ENCODE measurements at places on chromosomes 1 and 21.

DNA sequence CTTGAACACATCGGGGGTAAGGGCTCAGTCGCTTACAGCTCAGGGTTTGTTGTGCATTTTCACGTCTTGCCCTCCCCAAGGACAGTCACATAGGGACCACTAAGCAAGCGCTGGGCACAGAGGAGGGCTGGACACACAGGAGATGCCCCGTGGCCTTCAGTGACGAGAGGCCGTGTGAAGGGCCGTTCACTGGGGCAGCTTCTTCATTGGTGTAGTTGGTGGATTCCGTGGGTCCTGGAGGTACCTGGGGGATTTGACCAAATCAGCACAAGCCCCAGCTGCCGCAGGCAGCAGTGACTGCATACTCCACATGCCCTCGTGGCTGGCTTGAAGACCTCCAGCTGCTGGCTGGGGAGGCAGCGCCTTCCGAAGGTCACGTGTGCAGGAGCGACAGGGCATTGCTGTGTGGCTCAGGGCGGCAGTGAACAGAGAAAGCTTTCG, 100.8 kb upstream of the C1orf174 start:
- peak; percentile 55 for DNase-seq

DNA sequence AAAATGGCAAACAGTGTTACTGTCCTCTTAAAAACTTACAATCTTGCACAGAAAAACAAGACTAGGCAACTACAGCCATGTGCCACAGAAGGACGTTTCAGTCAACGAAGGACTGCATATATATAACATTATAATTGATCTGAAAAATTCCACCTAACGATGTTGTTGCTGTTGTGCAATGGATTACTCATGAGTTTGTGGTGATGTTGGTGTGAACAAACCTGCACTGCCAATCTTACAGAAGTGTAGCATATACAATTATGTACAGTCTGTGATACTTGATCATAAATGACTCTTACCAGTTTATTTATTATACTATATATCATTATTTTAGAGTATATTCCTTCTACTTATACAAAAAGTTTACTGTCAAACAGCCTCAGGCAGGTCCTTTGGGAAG, 6.8 kb upstream of the VAMP4 start:
- DNase-seq = no peak

GRCh38 chr1:54928327-54928726, 41.3 kb upstream of the DHCR24 start:
- no peak for DNase-seq

DNA sequence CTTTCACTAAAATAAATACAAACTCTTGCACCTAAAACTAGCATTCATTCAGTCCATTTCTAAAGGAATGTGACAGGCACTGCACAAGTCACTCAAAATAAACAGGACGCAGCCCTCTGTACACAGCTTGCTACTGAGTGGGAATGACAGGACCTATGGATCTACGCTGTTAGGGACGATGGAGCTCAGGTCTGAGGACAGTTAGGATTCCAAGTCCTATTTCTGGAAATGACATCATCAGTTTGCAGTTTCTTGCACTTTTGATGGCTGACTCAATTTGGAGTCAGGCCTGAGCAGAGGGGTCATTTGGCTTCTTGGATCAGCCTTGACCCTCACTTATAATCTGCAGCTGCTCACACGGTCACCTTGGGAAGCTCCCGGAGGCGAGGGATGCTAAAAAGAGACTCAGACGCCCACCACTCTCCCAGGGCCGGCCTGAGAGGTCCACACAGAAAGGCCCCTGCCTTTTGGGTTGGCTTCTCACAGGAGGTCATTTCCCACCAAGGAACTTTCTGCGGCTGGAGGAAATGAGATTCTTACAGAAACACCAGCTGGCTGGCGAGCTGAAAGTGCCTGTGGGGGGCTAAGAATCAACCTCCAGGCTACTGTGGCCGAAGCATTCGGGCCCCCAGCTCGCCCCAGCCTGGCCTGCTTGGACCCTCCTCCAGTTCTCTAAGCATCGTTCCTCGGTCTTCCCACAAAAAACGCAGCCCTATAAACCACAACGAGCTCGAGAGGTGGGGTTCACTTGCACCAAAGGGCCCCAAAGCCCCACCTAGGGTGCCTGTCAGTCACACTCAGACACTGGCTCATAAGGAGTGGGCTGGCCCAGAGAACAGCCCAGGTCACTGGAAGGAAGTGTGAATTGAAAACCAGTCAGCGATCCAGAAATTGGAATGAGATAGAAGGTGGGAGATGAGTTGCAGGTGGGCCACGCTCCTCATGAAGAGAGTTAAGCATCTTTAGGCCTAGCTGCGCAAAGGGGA, 8.9 kb upstream of the PDE9A start:
- DNase-seq = no peak

GRCh38 chr1:222820171-222820712, 5.4 kb downstream of the DISP1 start:
- DNase-seq = no peak

DNA sequence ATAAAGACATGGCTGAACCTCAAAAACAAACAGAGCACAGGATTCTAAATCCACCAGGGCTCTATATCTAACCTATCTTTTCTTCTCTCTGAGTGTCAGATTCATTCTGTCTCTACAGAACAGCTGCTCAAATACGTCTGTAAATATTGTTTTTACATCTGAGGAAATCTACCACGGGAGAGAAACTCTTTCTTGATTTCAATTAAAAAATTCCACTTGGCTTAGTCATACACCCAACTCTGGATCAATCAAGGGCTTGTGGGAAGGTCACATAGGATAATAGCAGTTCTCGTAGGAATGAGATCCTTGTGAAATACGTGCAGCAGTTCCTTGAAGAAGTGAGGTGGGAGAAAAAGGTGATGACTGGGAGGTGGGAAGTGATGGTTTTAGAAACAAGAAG, 1355.7 kb upstream of the ADGRL2 start:
- no peak for DNase-seq

GRCh38 chr21:39631842-39632562, 19.3 kb downstream of the B3GALT5 start:
- DNase-seq = no peak

GRCh38 chr1:226628612-226629155, 80.1 kb downstream of the STUM start:
- peak; percentile 45 for DNase-seq

- DNase-seq = peak; percentile 8
These were observed 34.8 kb downstream of the VWA5B1 start for GRCh38 chr1:20325407-20325843.

DNA sequence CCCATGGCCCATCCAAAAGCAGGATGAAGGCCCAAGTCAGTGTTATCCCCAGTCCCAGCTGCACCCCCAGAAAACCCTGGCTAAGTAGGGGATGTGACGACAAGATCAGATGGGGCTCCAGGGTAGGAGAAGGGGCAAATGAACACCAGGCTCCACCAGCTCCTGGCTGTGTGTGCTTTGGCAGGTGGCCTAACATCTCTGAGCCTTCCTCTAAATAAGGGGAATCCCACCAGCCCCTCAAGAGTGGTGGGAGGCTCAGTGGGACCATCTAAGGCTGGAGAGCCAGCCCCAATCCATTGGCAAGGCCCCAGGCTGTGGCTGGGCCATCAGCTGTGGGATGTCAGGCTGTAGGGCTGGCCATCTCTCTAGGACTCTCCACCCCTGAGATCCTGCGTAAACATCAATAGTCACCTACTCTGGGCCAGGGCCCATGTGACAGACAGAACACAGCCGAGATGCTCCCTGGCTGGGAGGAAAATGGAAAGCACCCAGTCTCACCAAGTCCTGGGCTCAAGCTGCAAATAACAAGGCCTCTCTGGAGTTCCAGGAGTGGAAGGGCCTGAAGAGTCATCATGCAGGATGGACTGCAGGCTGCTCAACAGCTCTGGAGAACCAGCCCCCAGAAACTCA, 7.5 kb downstream of the SDC3 start:
- no peak for DNase-seq

- no peak for DNase-seq
These were observed 35.4 kb upstream of the FGGY start for GRCh38 chr1:59261537-59261936.

DNA sequence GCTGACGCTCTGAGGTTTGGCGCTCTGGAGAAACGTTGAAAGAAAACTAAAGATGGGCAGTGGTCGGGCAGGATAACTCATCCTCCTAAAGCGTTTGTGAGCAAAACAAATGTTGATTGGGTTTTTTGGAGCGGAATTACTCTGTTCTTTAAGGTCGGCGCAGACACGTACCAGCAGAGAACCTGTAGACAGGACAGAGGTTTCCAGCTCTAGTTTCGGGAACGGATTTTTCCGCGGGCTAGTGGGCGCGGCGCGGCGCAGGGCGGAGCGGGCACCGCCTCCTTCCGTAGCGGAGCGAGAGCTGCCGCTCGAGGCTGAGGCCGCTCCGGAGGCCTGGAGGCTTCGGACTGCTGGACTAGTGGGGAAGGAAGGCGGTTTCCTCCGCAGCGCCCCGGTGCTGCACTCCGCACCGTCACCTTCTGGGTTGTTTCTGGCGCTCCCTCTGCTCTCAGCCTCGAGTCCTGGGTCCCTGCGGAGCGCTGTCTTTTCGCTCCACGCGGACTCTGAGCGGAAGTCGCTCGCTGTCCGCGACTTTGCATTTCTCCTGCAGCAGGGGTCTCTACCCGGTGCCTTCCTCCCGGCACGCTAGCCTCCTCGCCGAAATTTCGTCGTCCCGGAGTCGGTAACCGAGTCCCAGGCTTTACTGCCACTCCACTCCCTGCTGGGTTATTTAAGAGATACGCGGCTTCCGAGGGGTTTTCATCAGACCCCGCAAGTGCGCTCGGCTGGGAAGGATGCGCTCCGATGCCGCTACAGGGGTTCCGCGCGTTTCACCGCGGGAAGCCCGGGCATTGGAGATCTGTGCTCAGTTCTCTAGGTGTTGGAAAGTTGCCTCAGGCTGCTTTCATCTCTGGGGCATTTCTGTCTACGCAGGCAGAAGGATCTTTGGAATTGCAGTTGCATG, 7.0 kb downstream of the FOXD2 start:
- peak; percentile 75 for DNase-seq

Data from activated effector memory CD4-positive, alpha-beta T cell treated with anti-CD3 and anti-CD28 coated beads, Interleukin-2, amount 50 U/mL, for 16 hours (primary cell).